ENCODE measurements at places on chromosomes 11 and 22.

GRCh38 chr11:15097411-15097810 is 17.3 kb upstream of the INSC start:
- DNase-seq = no peak

DNA sequence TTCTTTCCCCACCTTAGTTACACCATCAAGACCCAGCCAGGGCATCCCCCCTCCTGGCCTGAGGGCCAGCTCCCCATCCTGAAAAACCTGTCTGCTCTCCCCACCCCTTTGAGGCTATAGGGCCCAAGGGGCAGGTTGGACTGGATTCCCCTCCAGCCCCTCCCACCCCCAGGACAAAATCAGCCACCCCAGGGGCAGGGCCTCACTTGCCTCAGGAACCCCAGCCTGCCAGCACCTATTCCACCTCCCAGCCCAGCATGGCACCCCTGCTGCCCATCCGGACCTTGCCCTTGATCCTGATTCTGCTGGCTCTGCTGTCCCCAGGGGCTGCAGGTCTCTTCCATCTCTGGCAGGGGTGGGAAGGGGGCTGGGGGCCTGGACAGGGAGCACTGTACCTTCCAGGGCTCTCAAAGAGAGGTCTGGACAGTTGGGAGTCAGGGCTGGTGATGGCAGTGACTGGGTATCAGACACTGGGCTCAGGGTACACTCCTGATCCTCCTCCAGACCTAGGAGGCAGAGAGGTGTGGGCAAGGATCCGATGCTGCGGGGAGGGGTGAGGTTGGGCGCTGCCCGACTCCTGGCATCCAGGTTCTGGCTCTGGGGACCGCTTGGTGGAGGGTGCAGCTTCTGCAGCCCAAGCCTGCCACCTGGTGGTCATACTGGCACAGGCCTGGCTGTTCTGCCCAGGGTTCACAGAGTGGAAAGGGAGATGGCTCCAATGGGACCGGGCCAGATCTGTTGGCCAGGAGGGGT is at the start of gene UPK2:
UPK2 (plus strand) TSS at position 205 of the 753 bp plus-strand sequence; CDS start at position 258, 53 bp downstream.
- DNase-seq = peak; percentile 90

DNA sequence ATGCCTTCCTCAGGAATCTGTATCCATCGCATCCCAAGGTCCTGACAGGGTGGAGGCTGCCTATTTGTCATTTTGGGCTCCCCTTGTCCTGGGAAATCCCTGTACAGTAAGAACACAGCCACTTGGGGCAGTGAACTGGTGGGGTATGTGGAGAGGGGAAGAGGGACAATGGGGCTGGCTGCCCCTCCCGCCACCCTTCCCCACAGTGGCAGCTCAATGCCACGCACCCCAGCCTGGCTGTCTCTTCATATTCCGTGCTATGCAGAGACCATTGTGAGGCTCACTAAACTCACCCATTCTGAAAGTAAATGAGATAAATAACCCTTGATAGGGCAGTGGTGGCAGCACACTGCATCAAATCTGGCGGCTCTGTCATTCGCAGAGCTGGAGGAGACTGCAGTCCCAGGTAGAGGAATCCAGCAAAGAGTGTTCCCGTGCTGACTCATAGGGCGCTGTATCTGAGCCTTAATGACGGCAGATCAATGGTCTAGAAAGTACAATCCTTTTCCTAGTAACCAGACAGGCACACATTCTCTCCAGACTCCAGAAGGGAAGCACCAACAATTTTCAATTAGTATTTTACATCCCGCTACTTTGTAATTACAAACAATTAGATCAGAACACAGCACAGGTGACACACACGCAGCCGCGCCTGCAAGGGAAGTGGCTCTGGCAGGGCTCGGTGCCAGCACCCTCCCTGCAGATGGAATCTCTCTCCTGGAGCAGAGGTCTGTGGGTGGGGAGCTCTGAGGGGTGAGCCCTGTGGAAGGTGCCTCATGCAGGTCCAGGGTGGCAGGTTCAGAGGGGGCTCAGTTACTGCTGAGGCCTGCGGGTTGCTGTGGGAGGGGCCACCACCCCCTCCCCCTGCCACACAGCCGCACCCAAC is 167.9 kb upstream of the B3GAT1 start:
- no peak for DNase-seq

GRCh38 chr11:12642040-12642439 is 32.2 kb upstream of the TEAD1 start:
- no peak for DNase-seq

GRCh38 chr11:82995754-82996398 is 75.8 kb downstream of the RAB30 start:
- no peak for DNase-seq

DNA sequence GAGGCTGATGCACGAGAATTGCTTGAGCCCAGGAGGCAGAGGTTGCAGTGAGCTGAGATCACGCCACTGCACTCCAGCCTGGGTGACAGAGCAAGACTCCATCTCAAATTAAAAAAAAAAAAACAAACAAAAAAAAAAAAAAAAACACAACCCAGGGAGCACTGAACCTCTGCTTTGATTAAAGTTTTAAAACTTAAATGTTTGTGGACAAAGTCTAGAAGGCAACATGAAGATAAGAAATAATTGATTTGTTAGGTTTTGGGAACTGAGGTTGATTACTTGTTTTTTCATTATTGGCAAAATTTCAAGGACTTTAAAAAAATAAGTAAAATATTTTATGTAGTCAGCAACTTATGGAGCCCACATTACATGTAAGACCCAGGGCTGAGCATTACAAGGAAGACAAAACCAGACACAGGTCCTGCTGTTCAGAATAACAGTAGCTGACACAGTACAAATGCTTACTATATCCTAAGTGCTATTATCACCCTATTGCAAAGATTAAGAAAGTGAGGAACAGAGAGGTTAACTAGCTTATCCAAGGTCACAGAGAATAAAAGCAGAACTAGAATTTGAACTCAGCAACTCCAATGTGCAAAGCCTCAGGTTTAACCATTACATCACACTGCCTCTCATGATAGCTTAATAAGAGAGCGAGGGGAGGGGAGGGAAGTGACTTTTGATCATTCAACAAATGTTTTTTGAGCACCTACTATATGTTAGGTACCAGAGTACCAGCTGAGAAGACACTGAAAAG is 2.3 kb upstream of the CRY2 start:
- DNase-seq = no peak

DNA sequence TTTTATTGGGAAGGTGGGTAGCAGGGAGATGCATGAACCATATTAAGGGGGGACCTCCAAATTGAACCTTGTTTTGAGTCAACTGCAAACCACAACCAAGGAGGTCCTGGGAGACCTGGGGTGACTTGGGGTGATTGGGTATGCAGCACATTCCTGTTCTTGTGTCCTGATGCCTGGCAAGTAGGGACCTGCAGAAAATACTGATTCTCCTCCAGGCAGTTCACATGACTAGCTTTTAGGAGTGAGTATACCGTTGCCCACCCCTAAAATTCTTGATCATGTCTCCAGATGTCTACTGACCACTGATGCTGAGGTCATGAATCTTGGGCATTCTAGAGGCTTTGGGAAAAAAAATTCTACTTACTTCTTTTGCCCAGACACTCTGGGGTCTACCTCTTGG is 6.3 kb downstream of the EHF start:
- no peak for DNase-seq

GRCh38 chr22:50505776-50506610 is 1.5 kb downstream of the LMF2 start:
- DNase-seq = no peak

DNA sequence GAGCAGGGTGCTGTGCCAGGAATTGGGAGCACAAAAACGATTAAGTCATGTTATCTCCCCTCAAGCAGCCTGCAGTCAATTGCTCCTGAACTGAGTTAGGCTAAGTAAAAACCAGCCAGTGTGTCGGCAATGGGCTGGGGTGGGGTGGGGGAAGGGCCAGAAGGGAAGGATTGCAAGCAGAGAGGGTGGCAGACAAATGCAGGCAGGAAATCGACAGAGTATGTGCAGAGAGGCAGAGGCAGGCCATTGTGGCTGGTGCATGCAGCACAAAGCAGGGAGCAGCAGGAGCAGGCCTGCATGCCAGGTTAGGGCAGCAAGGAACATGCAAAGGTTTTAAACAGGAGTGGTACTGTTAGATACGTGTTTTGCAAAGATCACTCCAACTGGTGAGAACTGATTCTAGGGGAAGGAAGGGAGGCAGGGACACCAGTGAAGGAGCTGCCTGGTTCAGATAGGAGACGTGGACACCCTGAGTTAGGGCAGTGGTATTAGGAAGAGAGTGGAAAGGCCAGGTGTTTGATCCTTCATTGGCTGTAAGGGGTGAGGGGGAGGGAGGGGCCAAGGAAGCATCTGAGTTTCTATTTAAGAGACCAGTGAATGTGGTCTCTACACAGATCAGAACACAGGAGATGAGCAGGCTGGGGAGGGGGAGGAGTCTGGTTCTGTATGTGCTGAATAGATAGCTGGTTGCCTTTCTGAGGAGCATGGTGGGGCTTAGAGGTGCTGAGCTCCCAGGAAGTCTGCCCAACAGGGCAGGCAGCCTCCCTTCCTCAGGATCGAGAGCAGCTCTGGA is 70.8 kb upstream of the PHOX2A start:
- no peak for DNase-seq

GRCh38 chr11:128956401-128957201 is 13.9 kb upstream of the TP53AIP1 start:
- DNase-seq = peak; percentile 60

- no peak for DNase-seq
Observed at GRCh38 chr11:115706626-115707135, 202.5 kb upstream of the CADM1 start.

DNA sequence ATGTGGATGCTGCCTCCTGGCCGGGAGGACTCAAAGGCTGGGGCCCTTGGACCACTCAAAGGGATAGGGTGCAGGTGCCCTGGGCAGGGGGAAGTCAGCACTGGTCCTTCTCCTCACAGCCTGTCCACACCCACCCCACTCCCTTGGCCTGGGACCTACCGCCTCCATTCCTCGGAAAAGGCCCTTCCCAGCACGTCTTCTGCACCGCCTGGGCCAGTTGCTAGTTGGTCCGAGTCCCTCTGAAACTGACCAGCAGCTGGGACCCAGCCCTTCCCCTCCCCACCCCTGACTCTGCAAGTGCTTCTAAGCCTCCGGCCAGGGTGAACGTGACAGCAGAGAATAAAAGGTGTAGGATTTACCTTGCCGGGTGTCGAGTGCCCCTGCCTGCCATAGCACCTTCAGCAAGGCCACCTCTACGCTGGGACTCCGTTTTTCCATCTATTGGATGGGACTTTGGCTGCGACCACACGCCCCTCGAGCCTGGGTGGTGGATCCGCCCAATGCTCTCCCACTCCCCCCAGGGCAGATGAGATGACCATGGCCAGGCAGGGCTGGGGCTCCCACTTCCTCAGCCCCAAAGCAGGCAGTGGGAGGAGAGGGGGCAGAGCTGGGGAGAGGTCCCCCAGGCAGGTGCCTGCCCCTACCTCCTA is 37.3 kb downstream of the OSBPL5 start:
- DNase-seq = no peak

DNA sequence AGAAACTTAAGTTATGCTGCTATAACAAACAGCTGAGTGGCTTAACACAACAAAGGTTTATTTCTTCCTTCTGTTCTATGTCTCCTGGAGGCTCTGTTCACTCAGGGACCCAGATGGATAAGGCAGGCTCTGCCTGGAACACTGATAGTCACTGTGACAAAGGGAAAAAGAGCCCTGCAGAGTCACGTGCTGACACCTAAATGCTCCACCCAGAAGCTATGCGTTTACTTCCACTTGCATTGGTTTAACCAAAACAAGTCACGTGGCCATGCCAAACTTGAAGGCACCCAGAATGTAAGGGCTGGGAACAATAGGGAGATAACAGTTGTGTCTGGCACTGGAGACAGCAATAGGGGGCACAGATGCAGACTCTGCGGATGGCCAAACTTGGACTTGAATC is 3.4 kb upstream of the MS4A15 start:
- DNase-seq = no peak

DNA sequence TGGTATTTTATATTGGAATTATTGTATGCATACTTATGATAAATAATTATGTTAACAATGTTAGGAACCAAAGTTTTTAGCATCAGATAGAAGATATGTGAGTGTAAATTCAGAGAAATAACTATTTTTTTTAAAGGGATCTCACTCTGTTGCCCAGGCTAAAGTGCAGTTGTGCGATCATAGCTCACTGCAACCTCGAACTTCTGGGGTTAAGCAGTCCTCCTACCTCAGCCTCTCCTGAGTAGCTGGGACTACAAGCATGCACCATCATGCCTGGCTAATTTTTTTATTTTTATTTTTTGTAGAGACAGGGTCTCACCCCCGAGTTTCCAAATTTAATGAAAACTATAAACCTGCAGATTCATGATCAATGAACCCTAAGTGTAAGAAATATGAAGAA is 33.6 kb upstream of the RCE1 start:
- DNase-seq = no peak

DNA sequence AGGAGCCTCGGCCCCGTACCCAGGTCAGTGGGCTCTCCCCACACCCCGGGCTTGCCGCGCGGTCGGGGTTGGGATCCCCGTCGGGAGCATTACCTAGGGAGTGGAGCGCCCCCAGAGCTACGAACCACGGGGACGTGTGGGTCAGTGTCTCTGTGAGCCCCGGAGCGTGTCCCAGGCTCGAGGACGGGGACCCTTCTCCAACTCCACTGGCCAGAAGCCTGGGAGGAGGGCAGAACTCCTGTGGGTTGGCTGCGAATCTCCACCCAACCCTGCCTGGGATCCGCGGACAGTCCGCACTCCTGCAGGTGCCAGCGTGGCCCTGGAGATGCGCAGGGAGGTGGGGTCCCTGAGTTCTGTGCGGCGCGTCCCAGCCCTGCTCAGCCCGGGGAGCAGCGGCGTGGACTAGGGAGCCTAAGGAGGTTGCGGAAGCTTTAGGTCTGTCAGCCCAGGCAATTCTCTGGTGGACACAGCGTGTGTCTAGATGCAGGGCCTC is 346 bp downstream of the PPFIBP2 start:
- DNase-seq = peak; percentile 39

All from colonic mucosa (tissue), 4 donors.